Activated T-helper 1 cell treated with anti-CD3 and anti-CD28 coated beads, Interleukin-2, amount 50 U/mL, for 16 hours (primary cell): ENCODE measurements at places on chromosomes 6 and 20.

- no peak for DNase-seq
These were observed 28.3 kb downstream of the RIN2 start for GRCh38 chr20:19786311-19786710.

GRCh38 chr20:3854462-3854871 lies 7.8 kb downstream of the MAVS start:
- no peak for DNase-seq

DNA sequence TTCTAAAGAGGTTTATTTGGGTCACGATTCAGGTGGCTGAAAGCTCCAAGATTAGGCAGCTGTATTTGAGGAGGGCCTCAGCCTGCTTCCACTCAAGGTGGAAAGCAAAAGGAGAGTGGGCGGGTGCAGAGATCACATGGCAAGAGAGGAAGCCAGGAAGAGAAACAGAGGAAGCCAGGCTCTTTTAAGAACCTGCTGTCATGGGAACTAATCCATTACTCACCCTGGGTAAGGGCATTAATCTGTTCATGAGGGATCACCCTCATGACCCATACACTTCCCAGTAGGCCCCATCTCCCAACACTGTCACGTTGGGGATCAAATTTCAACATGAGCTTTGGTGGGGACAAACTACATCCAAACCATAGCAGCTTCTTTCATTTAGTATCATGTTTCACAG lies 53.9 kb downstream of the DHX35 start:
- no peak for DNase-seq

- no peak for DNase-seq
These were observed 37.0 kb upstream of the PREX1 start for GRCh38 chr20:48864738-48865318.

DNA sequence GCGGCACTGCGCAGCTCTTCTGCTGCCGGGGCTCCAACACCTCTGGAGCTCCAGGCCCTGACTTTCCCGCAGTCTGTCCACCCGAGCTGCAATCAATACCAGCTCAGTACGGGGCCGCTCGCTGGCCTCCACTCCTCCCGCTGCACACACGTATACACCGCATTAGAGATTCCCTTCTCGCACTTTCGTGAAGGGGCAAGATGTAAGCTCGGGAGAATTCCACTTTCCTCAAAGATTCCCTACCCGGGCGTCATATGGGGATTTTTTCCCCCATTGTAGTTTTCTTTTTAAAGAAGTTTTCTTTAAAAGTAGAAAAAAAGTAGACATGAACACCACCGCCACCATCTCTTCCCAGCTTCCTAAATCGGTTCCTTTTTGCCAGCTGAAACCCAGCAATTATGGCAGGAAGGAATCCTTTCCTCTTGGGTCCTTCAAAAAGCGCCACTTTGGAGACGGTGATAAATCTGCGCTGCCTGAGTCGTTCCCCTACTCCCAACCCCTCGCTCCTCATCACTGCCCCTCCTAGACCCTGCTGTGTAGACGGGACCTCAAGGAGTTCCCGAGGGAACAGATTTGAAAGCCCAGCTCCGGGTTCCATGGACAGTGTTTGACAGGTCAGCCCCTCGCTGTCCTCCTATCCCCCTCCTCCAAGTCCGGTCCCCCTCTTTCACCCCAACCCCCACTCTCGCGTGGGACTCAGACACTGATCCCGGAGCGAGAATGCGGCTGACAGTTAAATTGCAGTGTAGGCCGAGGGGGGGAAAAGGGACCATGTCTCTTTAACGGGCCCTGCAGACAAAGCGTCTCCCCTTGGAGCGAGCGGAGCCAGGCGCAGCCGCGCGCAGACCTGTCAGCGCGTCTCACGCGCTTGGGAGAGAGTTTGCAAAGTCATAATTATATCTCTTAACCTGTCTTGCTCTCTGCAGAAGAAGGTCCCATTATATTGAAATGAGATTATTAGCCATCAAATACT lies 39.5 kb downstream of the NCR2 start:
- no peak for DNase-seq

DNA sequence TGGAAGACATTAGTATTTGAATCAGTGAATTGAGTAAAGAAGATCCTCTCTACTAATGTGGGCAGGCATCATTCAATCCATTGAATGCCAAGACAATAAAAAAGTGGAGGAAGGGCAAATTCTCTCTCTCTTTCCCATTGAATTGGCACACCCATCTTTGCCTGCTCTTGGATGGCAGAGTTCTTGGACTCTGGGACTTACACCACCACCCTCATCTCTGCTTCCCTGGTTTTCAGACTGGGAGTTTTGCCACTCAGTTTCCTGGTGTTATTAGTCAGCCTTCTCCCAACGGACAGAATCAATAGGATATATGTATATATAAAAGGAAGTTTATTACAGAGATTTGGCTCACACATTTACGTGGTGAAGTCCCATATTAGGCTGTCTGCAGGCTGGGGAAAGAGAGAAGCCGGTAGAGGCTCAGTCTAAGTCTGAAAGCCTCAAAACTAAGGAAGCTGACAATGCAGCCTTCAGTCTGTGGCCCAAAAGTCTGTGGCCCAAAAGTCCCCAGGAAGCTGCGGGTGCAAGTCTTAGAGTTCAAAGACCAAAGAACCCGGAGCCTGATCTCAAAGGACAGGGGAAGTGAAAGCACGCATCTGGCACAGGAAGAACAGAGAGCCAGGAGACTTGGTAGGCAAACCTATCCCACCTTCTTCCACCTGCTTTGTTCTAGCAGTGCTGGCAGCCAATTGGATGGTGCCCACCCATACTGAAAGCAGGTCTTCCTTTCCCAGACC lies 64.4 kb downstream of the SMPDL3A start:
- no peak for DNase-seq

DNA sequence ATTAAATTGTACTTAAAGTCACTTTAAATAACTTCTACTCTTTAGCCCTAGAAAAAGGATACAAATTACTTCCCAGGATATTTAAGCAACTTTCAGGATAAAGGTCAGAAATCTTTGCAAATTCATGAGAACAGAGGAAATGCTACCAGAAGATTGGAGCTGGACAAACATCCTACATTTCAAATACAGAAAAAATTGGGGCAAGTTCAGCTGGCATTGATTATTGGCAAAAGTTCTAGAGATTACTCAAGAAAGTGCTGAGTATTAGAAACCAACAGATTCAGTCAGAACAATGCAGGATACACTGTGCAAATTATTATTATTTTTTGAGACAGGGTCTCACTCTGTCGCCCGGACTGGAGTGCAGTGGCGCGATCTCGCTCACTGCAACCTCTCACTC lies 6.0 kb downstream of the SLC22A23 start:
- DNase-seq, result no peak

DNA sequence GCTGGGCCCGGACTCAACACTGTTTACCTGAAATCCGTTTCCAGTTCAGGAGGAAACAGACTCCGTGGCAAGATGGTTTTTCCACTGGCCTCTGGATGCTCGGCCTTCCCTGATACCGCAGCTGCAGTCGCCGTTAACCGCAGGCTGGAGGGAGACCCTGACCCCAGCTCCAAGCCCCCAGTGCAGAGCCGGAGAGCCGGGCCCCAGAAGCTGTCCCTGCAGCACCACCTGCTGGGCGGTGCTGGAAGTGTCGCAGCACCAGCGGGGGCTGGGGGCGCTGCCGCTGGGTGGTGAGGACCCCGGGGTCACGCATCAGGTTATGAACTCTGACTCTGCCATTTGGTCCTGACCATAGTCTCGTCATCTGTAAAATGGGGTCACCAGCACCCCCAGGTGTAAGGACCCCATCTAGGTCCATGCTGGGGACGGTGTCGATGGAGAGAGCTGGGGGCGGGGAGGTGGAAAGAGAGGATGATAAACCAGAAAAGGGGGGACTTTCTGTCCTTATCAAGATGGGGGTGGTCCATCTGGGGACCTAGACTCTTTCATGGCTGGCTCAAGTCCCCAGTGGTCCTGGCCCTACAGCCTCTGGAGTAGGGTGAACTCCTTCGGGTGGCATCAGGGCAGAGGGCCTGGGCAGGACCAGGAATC lies 20.8 kb upstream of the CHRNA4 start:
- DNase-seq, result no peak

- no peak for DNase-seq
These were observed 133.9 kb downstream of the HIVEP2 start for GRCh38 chr6:142810952-142811514.

DNA sequence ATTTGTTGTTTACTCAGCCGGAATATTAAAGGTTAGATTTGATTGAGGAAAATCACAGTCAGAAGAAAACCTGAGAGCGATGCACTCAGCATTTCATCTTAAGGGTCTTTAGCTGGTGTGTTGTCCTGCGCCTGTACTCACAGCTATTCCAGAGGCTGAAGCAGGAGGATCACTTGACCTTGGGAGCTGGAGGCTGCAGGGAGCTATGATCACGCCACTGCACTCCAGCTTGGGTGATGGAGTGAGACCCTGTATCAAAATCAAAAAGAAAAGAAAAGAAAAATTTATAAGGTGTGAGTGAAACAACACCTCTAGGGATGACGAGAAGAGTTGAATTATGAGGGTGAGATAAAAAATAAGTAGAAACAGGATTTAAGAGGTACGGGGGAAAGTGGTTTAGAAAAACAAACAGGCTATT lies 165.0 kb downstream of the TRIM27 start:
- no peak for DNase-seq

DNA sequence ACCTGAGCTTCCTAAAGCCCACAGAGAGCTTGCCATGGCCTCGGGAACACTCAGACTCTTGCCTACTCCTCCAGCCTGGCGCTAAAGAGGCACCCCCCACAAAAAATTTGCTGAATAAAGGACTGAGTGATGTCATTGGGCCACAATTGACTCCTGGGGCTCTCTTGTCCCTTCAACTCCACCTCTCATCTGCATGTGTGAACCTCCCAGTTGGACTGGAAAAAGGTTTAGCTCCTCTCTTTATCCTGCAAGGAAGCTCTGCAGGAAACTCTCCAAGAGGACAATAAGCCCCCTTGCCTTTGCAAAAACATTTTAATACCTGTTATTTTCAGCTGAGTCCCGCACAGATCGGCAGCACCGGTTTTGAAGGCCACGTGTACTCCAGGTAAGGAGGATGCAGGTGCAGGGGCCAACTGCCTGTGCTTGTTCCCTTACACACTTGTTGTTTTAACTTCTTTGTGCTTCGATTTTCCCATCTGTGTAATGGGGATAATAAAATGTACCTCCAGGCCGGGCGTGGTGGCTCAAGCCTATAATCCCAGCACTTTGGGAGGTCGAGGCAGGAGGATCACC lies 107.3 kb downstream of the TFAP2C start:
- no peak for DNase-seq

DNA sequence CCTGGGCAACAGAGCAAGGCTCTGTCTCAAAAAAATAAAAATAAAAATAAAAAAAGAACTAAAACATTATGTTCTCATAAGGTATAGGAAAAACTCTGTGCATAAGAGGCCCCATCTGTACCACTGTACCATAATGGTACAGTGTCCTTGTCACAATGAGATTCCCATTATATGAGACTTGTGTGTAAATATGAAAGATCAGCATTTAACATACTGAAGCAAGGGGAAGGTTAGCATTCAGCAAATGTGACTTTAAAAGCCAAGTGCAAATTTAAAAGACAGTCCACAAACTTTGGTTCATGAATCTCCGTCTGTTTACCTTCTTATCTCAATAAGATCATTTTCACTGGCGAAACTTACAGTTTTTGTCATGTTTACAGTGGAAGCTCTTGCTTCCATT lies 16.2 kb downstream of the DSP start:
- no peak for DNase-seq

DNA sequence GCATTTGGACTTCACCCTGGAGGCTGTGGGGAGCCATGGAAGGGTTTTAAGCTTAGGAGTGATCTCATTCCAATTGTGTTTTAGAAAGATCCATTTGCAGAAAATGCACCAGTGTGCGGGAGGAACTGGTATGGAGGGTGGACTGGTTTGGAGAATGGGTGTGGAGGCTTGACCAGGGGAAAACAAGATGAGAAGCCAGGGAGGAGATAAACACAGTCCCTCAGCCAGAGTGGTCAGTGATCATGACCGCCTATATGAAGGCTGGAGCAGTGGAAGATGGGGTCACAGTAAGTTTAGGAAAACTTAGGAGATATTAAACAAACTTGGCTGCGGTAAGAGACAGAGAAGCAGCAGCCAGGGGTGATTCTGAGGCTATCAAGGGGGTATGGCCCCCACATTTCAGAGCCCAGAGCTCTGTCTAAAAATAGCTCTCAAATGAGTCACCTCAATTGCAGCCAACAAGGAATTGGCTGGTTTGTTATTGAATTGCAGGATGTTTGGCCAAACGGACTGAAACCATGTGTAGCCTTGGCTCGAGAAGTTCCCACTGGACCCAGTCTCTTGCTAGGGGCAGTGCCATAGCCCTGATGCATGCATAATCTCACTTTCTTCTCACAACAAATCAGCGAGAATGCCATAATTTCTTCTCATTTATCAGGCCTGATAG lies 159.9 kb upstream of the TOP1 start:
- DNase-seq, result no peak

GRCh38 chr6:22471746-22472145 lies 97.6 kb upstream of the HDGFL1 start:
- DNase-seq, result no peak

- no peak for DNase-seq
These were observed 3.8 kb upstream of the PIGU start for GRCh38 chr20:34680586-34681175.

GRCh38 chr6:322940-323729 lies 30.8 kb downstream of the DUSP22 start:
- DNase-seq, result no peak

GRCh38 chr6:152267967-152268845 lies 369.0 kb downstream of the SYNE1 start:
- DNase-seq, result no peak

- DNase-seq, result peak; percentile 52
These were observed 117.2 kb upstream of the BACH2 start for GRCh38 chr6:90413867-90414266.

DNA sequence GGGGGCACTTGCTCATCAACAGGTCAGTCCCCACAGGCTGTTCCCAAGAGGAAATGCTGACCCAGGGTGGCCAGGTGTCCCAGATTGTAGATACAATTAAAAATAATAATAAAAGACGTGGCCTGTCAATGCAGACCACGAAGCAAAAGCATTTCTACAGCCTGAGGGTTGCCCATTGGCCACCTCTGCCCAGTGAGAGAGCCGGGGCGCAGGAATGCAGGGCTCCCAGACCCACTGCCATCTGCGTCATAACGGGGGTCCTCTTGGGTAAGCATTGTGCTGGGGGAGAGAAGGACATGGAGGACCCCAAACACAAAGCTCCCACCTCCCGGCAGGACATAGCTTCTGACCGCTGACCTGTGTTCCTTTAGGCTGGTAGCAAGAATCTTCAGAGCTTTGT lies 22.9 kb upstream of the AFDN start:
- DNase-seq, result no peak

- no peak for DNase-seq
These were observed 7.7 kb upstream of the ZKSCAN8 start for GRCh38 chr6:28134015-28134414.

DNA sequence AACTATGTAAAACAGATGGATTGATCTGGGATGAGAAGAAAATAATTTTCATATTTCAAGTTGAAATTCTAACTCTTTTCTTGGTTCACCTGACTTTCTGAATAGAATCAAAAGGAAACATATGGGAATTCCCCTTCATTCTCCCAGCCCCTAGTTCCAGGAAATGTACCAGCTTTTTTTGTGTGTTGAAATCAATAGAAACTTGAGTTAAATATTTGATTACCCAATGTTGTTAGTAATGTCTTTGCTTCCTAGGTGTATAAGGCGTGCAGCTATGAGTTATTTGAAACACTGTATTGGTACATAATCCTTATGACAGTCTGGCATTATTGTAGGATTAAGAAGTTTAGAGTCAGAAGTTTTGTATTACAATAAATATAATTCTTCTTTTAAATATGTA lies 21.5 kb downstream of the VNN2 start:
- no peak for DNase-seq
